Mucosa of gallbladder (tissue), 1 donor: ENCODE measurements at places on chromosomes 1 and 21. TPM values are rescaled to one million over a fixed set of nuclear protein-coding genes. Genes with fewer than 3 reads are reported as not detected.

- no peak for DNase-seq
Observed at GRCh38 chr1:77540501-77541161, 141.8 kb downstream of the ZZZ3 start.

- DNase-seq, result peak; percentile 41
Observed at GRCh38 chr1:48776393-48777218, at the start of gene BEND5. TSS of gene BEND5 (minus strand) at chr1:48776891. CDS start at chr1:48776831, 60 bp downstream.

GRCh38 chr1:55140137-55140536 lies 75.0 kb downstream of the USP24 start:
- DNase-seq, result no peak

GRCh38 chr1:32068957-32069588 lies 3.7 kb upstream of the TMEM39B start:
- DNase-seq, result no peak

GRCh38 chr1:45379524-45379923 lies 39.3 kb upstream of the MUTYH start:
- no peak for DNase-seq

DNA sequence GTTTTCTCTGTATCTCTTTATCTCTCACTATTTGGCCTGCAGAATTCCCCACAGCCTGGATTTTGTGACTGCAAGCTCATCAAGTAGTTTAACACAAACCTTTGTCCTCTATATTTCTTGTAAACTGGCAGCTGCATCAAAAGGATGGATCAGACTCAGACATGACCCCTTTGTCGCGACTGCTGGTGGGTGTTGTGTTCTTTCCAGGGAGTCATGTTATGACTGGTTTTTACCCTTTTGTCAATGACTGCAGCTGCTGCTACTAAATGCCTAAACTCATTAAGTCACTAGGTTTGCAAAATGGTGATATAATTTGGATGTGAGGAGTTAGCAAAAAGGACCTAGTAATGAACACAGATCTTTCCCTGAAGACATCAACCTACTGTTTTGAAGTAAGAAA lies 10.2 kb upstream of the TOMM20 start:
- DNase-seq, result no peak

DNA sequence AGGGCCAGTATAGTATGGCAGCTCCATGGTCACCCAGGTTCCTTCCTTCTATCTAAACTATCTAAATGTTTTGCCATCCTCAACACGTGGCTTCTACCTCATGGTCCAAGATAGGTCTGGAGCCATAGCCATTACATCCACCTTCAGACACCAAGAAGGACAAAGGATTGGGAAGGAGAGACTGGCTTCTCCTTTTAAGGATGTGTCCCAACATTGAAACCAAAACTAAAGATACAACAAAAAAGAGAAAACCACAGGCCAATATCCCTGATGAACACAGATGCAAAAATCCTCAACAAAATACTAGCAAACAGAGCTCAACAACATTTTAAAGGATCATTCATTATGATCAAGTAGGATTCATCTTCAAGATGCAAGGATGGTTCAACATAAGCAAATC lies 24.8 kb downstream of the HSD11B1 start:
- DNase-seq, result no peak

DNA sequence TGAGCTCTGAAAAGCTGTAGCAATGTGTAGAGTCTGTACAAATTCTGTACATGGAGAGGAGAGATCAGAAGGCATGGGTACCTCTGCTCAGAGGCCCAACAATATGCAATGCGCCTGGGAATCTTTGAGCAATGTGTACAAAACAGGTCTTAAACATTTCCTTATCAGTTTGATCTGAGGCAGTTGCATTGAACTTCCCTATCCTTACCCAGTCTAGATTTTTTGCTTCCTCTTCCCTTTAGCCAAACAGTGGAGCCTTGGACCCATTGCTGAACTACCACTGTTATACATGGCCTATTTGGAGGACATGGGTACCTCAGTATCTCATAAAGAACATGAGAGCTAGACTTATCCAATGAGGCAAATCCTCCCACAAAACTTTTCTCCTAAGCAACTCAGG lies 12.6 kb upstream of the MNDA start:
- no peak for DNase-seq

GRCh38 chr1:43776043-43776761 lies 68.9 kb downstream of the ST3GAL3 start:
- no peak for DNase-seq

PSMB2 gene
- total RNA-seq, result 40.1 TPM
